Sigmoid colon (tissue), 7 donors: ENCODE measurements at places on chromosomes 4 and X. TPM values are rescaled to one million over a fixed set of nuclear protein-coding genes. Genes with fewer than 3 reads are reported as not detected.

DNA sequence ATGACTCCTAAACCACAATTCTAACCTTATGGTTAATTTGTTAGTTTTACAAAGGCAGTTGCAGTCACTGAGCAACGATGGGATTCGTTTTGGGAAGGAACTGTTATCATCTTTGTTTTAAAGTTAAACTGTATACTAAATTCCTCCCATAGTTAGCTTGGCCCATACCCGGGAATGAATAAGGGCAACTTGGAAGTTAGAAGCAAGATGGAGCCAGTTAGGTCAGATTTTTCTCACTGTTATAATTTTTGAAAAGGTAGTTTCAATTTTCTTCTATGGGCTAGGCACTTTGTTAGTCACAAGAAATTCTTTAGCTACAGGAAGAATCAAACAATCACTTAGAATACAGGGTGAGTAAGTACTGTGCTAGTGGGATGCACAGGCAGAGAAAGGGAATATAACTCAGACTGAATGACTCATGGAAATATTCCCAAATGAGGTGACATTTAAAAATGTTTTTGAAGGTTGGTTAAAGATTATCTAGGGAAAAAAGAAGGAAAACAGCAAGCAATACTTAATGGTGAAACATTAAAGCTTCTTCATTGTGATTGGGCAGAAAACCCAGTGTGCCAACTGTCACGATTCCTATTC is 153.6 kb downstream of the MAGEB17 start:
- no peak overlapping the region for H3K27ac ChIP-seq
- DNase-seq: no peak
- no peaks in the 10 kb centered on the region for H3K4me1 ChIP-seq
- no peak overlapping the region for H3K4me3 ChIP-seq
- H3K36me3 ChIP-seq: no peaks in the 10 kb centered on the region

DNA sequence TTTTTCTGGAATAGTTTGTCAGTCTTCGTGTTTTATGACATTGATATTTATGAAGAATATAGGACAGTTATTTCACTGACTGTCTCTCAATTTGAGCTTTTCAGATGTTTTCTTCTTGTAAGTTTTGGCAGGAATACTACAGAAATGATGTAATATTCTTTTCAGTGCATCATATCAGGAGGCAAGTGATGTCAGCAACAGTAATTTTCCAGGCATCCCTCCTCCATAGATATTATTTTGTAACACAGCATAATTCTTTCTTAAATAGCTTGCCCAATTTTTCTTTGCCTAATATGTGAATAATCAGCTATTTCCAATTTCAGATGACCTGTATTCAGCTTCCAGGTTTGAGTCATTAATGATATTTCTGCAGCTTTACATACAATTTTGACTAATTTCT is 211.1 kb downstream of the ADGRL3 start:
- H3K27me3 ChIP-seq: no peaks in the 10 kb centered on the region
- no peak overlapping the region for H3K4me3 ChIP-seq
- no peaks in the 10 kb centered on the region for H3K4me1 ChIP-seq
- DNase-seq: no peak
- no peak overlapping the region for H3K27ac ChIP-seq

GRCh38 chr4:159017323-159018026 is 85.4 kb upstream of the RAPGEF2 start:
- H3K4me1 ChIP-seq: peaks cover 6% of the 10 kb centered on the region
- H3K36me3 ChIP-seq: no peaks in the 10 kb centered on the region
- H3K27ac ChIP-seq: no peak overlapping the region
- no peak overlapping the region for H3K4me3 ChIP-seq
- H3K27me3 ChIP-seq: no peaks in the 10 kb centered on the region

DNA sequence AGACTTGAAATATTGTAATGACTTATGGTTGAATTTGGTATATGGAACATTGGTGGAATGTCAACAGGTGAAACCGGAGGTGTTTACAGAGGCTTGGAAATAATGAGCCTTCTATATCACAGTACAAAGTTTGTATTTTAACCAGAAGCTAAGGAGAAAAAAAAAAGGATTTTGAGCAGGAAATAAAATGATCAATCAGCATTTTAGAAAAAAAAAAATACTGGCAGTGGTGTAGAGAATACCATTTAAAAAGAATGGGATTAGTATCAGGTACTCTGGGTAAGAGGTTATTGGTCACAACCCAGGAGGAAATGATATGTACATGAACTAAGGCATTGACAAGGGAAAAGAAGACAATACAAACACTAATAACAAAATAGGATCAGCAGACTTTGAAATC is 587.1 kb upstream of the HTR2C start:
- no peak overlapping the region for H3K27ac ChIP-seq
- H3K4me3 ChIP-seq: no peak overlapping the region
- H3K27me3 ChIP-seq: no peaks in the 10 kb centered on the region
- no peaks in the 10 kb centered on the region for H3K36me3 ChIP-seq
- H3K4me1 ChIP-seq: no peaks in the 10 kb centered on the region

Gene MAP9
- total RNA-seq: 17.1 TPM

Gene ABHD18
- total RNA-seq: 15.2 TPM

Gene CXCL5
- total RNA-seq: not detected

Gene EGFL6
- not detected for total RNA-seq
